ENCODE measurements at places on chromosomes 4 and X. TPM values are rescaled to one million over a fixed set of nuclear protein-coding genes. Genes with fewer than 3 reads are reported as not detected.
A peak's percentile ranks its signal among the peaks of the same experiment; 100 is the strongest.

- no peak for DNase-seq
Measured at GRCh38 chr4:173878701-173879100, 348.7 kb upstream of the HAND2 start.

DNA sequence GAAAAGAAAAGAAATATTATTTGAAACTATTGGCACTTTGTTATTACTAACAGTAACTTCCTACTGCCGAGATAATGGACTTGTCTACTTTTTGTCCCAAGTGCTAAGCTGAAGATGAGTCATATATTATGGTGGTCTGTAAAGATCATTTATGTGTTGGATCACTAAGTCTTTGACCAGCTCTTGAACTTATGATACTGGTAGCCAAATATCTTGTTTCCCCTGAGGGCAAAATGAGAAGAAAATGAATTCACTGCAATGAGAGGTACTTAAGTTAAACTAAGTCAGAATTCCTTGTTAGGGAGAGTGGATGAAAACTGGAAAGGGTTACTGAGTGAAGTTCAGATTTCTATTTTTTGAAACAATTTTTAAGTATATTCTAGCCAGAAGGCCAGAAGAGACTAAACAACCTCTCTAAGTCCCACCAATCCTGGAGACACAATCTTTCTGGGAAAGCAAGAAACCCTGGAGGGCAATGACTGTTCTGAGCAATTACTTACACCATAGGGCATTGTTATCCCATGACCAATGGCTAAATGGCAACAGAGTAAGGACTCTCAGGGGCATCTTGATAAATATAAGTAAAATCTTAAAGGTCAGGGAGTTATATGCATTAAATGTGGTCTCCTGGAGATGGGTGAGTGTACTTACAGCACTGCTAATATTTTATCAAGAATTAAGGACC, 287.7 kb downstream of the STIM2 start:
- no peak for DNase-seq

GRCh38 chr4:8355864-8356565, 84.5 kb downstream of the ACOX3 start:
- DNase-seq, result no peak

DNA sequence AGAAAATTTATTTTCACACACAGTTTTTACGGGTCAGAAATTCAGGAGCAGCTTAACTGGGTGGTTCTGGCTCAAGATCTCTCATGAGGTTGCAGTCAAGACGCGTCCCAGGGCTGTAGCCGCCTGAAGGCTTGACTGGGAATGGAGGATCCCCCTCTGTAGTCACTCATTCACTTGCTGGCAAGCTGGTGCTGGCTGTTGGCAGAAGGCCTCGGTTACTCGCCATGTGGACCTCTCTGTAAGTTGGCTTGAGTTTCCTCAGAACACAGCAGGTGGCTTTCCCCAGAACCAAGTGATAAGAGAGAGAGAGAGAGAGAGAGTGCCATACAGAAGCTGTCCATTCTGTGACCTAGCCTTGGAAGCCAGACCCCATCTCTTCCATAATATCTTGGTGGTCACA, 132.8 kb downstream of the DCLK2 start:
- no peak for DNase-seq

GRCh38 chrX:68989865-68990606, 161.2 kb downstream of the EFNB1 start:
- no peak for DNase-seq

GRCh38 chr4:67635331-67635730, 65.6 kb downstream of the UBA6 start:
- DNase-seq, result no peak

GRCh38 chr4:37793562-37793961, 32.9 kb upstream of the PGM2 start:
- DNase-seq, result peak; percentile 23

DNA sequence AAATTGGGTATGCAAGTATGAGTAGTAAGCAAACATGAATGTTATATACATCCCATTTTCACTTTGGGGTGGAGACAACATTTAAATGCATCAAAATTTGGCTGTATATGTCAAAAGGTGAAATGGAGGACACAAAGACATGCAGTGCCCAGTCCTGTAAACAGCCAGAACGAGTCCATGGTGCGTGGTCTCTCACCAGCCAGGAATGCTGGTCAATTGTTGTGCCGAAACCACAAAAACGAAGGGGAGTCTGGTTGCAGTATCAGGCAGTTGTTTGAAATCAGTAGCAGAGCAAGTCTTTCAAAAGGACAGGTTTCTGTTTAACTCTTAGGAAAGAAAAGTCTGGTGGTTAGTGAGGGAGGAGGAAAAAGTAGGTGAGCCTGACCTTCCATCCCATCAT, 22.3 kb upstream of the RNF150 start:
- DNase-seq, result no peak

- no peak for DNase-seq
Measured at GRCh38 chrX:105876658-105877057, 54.3 kb downstream of the NRK start.

- DNase-seq, result no peak
Measured at GRCh38 chrX:33194876-33195433, 16.4 kb downstream of the DMD start.

DNA sequence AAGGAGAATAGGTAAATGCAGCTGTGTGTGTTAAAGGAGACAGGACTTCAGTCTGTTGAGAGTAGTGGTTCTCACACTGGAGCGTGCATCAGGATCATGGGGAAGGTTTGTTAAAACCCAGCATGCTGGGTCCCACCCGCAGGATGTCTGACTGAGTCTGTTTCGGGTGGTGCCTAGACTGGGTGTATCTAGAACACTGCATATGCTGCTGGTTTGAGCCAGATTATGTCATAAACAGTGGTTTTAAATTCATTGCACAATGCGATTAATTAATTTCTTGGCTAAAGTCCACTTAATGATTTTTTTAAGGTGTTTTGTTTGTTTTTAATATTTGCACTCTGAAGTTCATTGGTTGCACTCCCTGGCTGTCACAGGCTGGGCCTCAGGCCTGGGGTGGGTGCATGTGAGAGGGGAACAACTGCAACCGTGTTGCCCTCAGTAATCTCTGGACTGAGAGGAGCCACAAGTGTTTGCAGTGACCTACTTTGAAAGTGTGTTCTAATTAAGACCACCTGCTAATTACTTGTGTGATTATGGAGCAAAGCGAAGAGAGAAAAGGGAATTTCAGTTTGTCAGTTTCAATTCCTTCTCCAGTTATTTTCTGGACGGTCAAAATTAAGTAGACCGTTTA, 8.3 kb downstream of the HCCS start:
- DNase-seq, result no peak

GRCh38 chr4:183905081-183905592, at the start of gene STOX2:
Gene STOX2 (plus strand): TSS chr4:183905307. CDS start chr4:183906791, 1,484 bp downstream.
- DNase-seq, result peak; percentile 52

GRCh38 chr4:25487155-25487554, 110.1 kb downstream of the ANAPC4 start:
- DNase-seq, result no peak

DNA sequence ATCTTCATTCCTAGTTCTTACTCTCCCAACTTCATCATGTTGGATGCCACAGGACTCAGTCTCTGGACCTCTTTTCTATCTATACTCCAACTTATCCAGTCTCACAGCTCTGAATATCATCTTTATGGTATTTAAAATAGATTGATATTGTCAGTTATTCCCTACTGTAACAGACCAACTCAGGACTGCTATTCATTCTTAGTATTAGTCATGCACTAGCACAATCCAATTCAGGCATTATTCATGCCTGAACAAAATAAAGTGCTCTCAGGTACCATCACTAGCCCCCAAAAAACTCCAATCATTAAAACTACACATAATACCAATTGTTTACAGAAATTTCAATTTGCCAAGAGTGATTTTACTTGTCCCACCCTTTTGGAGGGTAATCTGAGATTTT, 37.7 kb downstream of the FRYL start:
- no peak for DNase-seq

GRCh38 chrX:3384327-3384726, 37.9 kb upstream of the MXRA5 start:
- DNase-seq, result no peak

DNA sequence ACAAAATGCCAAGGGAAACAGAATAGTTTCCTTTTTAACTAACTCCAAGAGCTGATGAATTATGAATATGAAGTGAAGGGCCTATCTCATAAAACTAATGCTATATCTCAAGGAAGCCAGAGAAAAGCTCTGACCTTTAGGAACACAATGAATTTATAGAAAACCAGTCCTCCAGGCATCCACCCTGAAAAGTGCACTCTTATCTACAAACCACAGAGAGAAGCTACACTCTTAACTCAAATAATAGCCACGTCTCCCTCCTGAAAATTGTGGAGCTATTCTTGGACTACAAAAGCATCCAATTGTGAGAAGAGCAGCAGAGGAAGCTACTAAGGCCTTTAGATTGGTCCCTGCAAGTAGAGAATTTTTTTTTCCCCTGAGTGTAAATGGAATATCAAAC, 253.9 kb downstream of the IL15 start:
- no peak for DNase-seq

The GC gene
- total RNA-seq, result not detected

The HAND2 gene
- not detected for total RNA-seq

The CD99 gene
- total RNA-seq, result 169 TPM

The SUPT20HL2 gene
- not detected for total RNA-seq

The CFAP97 gene
- 81.8 TPM for total RNA-seq

The SULT1E1 gene
- total RNA-seq, result not detected

The ETDB gene
- not detected for total RNA-seq

Data from activated CD4-positive, alpha-beta T cell treated with anti-CD3 and anti-CD28 coated beads for 36 hours (primary cell).